ENCODE measurements at places on chromosomes 16 and 17.

DNA sequence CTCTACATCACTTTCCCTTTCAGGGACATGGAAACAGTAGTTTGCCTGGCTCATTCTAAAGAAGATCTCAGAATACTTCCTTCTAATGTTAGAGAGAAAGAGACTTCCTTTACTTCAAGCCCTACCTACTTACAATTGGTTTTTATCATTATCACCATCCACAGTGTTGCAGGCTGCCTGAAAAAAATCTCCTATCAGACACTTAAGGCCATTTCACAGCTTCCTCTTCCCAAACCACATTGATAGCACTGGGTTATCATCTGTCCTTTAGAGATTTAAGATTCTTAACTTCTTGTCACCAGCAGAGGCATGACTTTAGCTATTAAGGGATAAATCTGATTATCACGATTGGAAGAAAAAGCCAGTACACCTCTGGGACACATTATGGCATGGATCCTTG, 178.5 kb upstream of the TBX2 start:
- DNase-seq, result no peak
- no peaks in the 10 kb centered on the region for H3K27me3 ChIP-seq
- no peak overlapping the region for H3K4me3 ChIP-seq
- no peaks in the 10 kb centered on the region for H3K4me1 ChIP-seq
- H3K36me3 ChIP-seq, result no peaks in the 10 kb centered on the region

GRCh38 chr17:66338937-66339336, 36.5 kb downstream of the PRKCA start:
- H3K4me1 ChIP-seq, result peaks cover 29% of the 10 kb centered on the region
- H3K27ac ChIP-seq, result no peak overlapping the region

DNA sequence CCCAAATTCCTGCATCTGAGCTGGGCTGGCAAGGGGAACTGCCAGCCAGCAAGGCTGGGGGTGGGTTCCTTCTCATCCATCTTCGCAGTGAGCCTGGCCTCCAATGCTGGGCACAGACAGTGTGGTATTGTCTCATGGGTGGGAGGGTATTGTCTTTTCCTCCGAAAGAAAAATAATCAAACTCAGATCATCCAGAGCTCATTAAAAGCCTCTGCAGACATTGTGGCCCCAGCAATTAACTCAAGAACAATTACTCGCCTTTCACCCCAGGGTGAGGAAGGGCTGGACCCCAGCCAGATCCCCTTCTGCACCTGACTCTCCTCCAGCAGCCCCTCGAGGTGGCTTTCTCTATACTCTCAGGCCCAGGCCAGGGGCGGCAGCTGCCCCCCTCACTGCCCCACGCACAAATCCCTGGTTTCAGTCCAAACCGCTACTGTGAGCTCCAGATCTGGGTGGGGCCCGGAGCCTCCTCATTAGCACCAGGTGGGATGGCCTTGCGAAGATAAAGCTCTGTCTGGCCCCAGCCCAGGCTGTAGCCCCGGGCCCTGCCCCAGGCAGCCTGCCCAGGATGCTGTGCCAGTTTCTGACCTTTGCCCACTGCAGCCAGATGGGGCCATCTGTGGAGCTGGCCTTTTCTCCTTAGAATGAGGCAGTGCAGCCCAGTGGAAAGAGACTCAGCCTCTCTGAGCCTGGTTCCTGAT, 2.3 kb upstream of the KRT15 start:
- no peak overlapping the region for H3K4me3 ChIP-seq
- no peaks in the 10 kb centered on the region for H3K36me3 ChIP-seq
- H3K27ac ChIP-seq, result no peak overlapping the region
- no peak for DNase-seq
- H3K4me1 ChIP-seq, result no peaks in the 10 kb centered on the region

GRCh38 chr17:73879987-73880386, 235.7 kb upstream of the SDK2 start:
- H3K27me3 ChIP-seq, result no peaks in the 10 kb centered on the region
- no peak overlapping the region for H3K4me3 ChIP-seq
- no peak overlapping the region for H3K27ac ChIP-seq
- H3K36me3 ChIP-seq, result no peaks in the 10 kb centered on the region

DNA sequence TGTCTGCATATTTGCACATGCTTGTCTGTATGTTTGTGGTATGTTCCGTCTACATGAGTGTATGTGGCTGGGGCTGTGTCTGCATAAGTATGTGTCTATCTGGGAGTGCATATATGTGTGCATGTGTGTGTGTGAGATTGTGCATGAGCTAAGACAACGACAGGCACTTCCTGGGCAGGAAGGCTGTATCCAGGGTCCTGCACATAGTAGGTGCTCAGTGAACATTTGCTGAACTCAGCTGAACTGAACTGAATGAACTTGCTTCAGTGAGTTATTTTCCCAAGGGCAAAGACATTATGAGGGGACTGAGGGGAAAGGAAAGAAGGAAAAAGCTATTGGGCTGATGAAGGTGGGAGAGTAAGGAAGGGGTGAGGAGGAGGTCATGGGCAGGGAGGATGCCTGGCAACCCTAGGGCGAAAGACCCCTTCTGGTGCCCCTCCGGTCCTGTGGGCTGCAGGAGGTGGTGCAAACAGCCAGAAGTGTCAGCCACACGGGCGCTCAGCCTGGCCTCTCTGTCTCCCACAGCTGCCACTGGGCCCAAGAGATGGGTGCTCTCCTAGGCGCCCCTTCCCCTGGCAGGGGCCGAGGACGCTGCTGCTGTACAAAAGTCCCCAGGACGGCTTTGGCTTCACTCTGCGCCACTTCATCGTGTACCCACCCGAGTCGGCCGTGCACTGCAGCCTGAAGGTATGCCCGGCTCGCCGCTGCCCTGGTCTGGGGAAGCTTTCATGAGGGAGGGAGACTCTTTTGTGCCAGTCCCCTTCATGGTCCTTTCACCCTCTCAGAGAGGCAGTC, 29.5 kb downstream of the ARHGAP23 start:
- no peaks in the 10 kb centered on the region for H3K4me1 ChIP-seq
- H3K27ac ChIP-seq, result no peak overlapping the region
- no peak overlapping the region for H3K4me3 ChIP-seq
- no peaks in the 10 kb centered on the region for H3K27me3 ChIP-seq
- H3K36me3 ChIP-seq, result peaks cover 14% of the 10 kb centered on the region

- DNase-seq, result peak; percentile 54
- no peak overlapping the region for H3K4me3 ChIP-seq
- H3K4me1 ChIP-seq, result peaks cover 47% of the 10 kb centered on the region
- no peak overlapping the region for H3K27ac ChIP-seq
Measured at GRCh38 chr17:80939151-80940145, 52.2 kb upstream of the CHMP6 start.

DNA sequence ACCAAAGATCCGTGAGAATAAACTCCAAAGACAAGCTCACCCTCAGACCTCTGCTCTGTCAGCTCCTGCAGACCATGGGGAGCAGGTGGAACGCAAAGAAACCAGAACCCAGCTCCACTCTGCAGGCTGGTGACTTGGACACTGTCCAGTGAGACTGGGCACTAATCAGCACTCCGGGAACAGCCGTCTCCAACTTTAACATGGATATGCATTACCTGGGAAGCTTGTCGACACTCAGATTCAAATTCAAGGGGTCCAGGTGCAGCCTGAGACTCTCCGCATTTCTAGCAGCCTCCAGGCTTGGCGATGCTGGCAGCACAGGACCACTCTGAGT, 9.1 kb downstream of the SLX4 start:
- no peaks in the 10 kb centered on the region for H3K36me3 ChIP-seq
- no peak overlapping the region for H3K27ac ChIP-seq
- H3K4me1 ChIP-seq, result no peaks in the 10 kb centered on the region
- peak; percentile 21 for DNase-seq

GRCh38 chr16:73095142-73095820, 47.4 kb upstream of the ZFHX3 start:
- H3K27ac ChIP-seq, result no peak overlapping the region
- H3K27me3 ChIP-seq, result no peaks in the 10 kb centered on the region

- no peaks in the 10 kb centered on the region for H3K36me3 ChIP-seq
- H3K27me3 ChIP-seq, result no peaks in the 10 kb centered on the region
- H3K27ac ChIP-seq, result no peak overlapping the region
- no peaks in the 10 kb centered on the region for H3K4me1 ChIP-seq
- H3K4me3 ChIP-seq, result no peak overlapping the region
Measured at GRCh38 chr17:33976831-33977230, 278.3 kb upstream of the CCL2 start.

- no peak overlapping the region for H3K4me3 ChIP-seq
- H3K36me3 ChIP-seq, result no peaks in the 10 kb centered on the region
- peak; percentile 38 for DNase-seq
Measured at GRCh38 chr17:19757536-19758180, 9.6 kb upstream of the ALDH3A1 start.

DNA sequence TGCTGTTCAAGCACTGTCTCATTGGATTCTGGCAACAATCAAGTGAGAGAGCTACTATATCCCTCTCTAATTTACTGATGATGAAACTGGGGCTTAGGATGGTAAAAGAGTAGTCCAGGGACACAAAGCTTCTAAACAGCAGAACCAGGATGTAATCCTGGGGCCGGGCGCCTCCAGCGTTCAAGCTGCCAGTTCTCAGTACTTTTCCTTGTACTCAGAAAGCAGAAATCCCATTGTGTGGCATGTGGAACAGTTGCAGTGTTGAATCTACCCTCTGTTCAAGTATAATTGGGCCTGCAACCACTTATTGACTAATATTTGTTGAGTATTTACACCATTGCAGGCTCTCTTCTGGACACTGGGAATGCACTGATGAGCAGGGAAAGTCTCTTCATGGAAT, 14.5 kb upstream of the CDH13 start:
- no peaks in the 10 kb centered on the region for H3K27me3 ChIP-seq
- no peaks in the 10 kb centered on the region for H3K36me3 ChIP-seq
- no peak overlapping the region for H3K27ac ChIP-seq
- no peak overlapping the region for H3K4me3 ChIP-seq
- peaks cover 5% of the 10 kb centered on the region for H3K4me1 ChIP-seq

GRCh38 chr16:23432176-23433128, 20.5 kb downstream of the COG7 start:
- no peak for DNase-seq
- H3K4me3 ChIP-seq, result no peak overlapping the region
- H3K36me3 ChIP-seq, result peaks cover 28% of the 10 kb centered on the region
- no peak overlapping the region for H3K27ac ChIP-seq

DNA sequence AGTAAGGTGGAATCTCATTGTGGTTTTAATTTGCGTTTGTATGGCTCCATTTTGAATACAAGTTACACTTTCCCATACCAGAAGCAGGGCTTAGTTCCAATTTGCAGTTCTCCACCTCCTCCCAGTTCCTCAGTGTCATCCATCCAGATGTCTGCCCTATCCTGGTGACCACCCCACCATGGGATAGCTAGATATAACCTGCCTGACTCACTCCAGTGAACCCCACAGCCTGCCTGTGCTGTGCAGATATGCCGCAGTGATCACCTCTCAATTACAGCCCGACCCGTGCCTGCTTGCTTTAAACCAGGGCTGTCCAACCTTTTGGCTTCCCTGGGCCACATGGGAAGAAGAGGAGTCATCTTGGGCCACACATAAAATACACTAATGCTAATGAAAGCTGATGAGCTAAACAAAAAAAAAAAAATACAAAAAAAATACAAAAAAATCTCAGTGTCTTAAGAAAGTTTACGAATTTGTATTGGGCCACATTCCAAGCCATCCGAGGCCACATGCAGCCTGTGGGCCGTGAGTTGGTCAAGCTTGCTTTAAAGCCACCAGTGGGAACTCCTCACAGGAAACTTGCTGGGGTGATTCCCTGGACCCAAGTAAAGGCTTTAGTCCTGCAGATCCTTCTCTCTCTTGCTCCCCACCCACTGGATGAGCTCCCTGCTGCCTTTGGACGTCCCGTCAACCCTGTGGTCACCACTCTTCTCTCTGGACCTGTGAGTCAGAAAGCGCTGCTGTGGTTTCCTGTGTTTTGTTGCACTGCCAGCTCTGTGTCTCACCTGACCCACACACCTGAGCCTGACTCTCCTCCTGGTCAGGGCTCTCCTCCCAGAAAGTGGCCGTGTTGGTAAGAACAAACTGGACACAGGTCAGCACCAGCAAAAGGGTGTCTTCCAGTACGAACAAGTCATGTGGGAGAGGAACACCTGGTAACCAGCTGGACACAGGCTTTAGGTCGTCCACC, 83.0 kb downstream of the EMP2 start:
- no peaks in the 10 kb centered on the region for H3K36me3 ChIP-seq
- H3K27me3 ChIP-seq, result no peaks in the 10 kb centered on the region
- no peak overlapping the region for H3K27ac ChIP-seq
- no peak for DNase-seq
- no peaks in the 10 kb centered on the region for H3K4me1 ChIP-seq

DNA sequence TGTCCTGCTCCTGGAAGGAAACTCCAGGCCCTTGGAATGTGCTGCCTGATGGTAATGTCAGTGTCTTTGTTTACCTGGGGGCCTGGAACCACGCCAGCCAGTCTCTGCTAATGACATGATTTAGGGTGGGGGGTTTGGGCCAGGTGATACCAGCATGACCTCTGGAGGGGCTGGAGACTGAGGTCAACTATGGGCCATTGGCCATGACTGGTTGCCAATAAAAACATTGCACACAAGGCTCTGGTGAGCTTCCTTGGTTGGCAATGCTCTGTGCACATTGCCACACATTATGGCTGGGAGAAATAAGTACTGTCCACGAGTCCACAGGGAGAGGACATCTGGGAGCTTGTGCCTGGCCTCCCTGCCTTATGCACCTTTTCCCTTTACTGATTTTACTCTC, 52.5 kb downstream of the LITAF start:
- no peaks in the 10 kb centered on the region for H3K36me3 ChIP-seq
- H3K4me1 ChIP-seq, result no peaks in the 10 kb centered on the region
- no peak overlapping the region for H3K27ac ChIP-seq
- H3K27me3 ChIP-seq, result no peaks in the 10 kb centered on the region

- no peak overlapping the region for H3K4me3 ChIP-seq
- DNase-seq, result no peak
- H3K27ac ChIP-seq, result peak overlapping the region; percentile 76
- H3K4me1 ChIP-seq, result peaks cover 42% of the 10 kb centered on the region
- H3K27me3 ChIP-seq, result no peaks in the 10 kb centered on the region
Measured at GRCh38 chr17:48502312-48502711, 28.5 kb downstream of the HOXB1 start.

- H3K4me3 ChIP-seq, result no peak overlapping the region
- no peaks in the 10 kb centered on the region for H3K4me1 ChIP-seq
- H3K36me3 ChIP-seq, result no peaks in the 10 kb centered on the region
Measured at GRCh38 chr17:65495122-65496055, 66.1 kb downstream of the AXIN2 start.

- no peaks in the 10 kb centered on the region for H3K36me3 ChIP-seq
- no peak overlapping the region for H3K4me3 ChIP-seq
- DNase-seq, result no peak
- H3K4me1 ChIP-seq, result peaks cover 38% of the 10 kb centered on the region
- H3K27me3 ChIP-seq, result peaks cover 27% of the 10 kb centered on the region
Measured at GRCh38 chr17:49991409-49991808, 3.6 kb downstream of the DLX3 start.

Measured in sigmoid colon (tissue), 7 donors.